ENCODE measurements at places on chromosomes 2 and 18.
A peak's percentile ranks its signal among the peaks of the same experiment; 100 is the strongest.

GRCh38 chr2:99520195-99520594 lies 30.4 kb upstream of the REV1 start:
- DNase-seq = no peak

- no peak for DNase-seq
Measured at GRCh38 chr2:1621501-1621900, 122.8 kb downstream of the PXDN start.

DNA sequence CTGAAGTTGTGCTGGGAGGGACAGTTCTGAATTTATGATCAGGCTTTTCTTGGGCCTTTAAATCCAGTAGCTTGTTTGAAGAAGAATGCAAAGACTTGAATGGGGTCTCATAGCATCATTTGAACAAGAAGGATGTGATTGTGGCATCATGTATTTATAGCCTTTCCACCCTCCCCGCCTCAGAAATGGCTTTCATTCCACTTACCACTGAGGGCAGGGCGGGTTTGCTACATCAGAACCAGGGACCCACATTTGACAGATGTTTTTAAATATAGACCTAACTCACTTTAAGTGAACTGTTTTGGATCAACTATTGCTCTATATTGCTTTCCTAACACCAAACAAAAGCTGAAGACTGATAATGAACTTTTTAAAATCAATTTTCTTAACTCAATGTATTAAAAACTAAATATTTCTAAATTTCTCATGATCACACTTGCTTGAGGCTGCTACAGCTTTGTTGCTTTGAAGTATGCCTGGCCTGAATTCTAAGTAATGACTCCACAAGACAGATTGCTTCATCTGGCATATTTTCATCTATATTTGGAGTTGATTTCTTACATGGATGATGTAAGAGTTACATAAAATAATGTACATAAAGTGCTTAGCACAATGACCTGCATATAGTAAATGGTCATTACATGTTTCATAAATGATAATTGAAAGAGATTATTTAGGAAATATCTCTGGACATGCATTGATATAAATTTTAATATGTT lies 1552.9 kb upstream of the SLC39A10 start:
- DNase-seq = no peak

DNA sequence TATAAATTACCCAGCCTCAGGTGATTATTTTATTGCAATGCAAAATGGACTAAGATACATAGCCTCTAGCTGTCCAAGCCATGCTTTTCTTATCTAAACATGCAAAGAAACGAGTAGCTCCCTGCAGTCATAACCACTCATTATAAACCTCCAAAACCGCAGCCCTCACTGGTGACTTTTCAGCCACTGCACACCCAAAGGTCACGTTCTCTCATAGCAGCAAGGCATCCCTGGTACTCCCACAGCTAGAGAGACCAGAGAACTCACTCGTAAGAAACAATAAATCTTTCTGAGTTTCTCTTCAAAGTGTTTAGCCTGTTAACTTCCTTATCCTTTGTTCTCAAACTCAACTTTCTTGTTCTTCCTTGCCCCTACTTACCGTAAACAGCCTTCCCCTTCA lies 28.5 kb upstream of the RALBP1 start:
- no peak for DNase-seq

GRCh38 chr2:199219551-199219950 lies 238.2 kb downstream of the SATB2 start:
- no peak for DNase-seq

DNA sequence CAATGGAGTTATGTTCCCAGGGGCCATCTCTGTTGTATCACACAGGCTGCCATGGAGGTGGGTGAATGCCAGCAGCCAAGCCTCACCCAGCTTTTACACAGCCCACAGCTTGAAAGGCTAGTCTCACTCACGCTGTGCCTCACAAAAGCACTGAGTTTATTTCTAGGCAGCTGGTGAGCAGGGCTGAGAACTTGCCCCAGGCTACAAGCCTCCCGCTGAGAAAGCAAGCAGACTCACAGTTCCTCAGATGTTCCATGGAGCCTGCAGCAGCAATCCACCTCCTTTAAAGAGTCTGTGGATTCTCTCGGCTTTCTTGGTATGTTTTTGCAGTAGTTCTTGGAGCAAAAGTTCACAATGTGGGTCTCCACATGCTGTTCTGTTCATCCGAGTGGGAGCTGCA lies 40.9 kb upstream of the ALKAL2 start:
- no peak for DNase-seq

GRCh38 chr2:32632089-32632488 lies 4.2 kb downstream of the TTC27 start:
- DNase-seq = no peak

GRCh38 chr2:200466425-200467418 lies 43.1 kb downstream of the KCTD18 start:
- no peak for DNase-seq

- no peak for DNase-seq
Measured at GRCh38 chr2:48109491-48110204, 203.3 kb upstream of the FBXO11 start.

DNA sequence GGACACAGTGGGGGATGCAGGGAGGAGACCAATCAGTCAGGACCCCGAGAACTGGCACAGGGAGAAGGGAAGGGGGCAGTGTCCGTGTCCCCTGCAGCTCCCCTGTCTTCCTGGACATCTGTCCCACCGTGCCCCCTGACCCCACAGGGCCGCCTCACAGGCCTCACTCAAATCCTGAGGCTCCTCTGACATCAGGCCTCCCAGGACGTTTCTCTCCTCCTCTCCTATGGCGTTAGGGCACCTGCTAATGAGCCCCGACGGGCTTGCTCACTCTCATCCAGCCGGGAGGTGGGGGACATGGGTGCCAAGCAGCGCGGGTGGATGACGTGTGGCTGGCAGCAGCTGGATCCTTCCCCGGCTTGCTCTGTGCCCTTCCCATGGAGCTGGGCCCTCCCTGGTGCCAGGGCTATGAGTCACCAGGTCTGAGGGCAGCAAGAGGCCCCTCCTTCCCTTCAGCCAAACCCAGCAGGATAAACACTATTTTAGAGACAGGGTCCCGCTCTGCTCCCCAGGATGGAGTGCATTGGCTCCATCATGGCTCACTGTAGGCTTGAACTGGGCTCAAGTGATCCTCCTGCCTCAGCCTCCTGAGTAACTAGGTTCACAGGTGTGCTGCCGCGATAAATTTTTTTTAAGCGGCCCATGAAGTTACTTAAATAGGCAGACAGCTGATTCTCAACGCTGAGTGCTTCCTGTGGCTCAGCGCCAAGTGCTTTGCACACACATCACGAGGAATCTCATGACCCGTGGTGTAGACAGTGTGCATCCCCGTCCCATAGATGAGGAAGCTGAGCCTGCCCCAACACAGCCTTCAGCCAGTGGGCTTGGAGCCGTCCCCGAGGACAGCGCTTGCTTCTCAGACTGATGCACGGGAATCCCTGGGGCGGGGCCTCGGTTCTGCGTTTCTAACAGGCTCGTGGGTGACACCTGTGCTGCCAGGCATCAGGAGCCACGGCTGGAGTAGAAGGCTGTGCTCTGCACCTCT lies 64.5 kb upstream of the HDAC4 start:
- DNase-seq = no peak

DNA sequence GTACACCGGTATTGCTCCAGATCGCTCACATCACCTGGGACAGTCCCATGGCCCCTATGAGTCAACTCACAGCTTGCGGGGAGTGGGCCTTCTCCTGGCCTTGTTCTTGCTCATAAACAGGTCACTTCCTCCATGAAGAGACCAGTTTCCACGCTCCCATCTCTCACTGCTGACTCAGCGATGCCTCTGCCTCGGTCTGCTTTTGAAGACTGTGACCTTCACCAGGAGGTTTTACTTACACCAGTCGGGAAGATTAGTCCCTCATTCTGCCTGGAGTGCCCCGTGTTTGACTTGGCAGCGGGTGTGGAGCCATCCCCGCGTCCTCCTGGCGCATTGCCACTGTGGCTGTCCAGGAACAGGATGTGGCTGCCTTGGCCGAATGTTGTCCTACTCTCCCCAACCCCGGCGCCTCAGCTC lies 159.8 kb downstream of the RHBDD1 start:
- no peak for DNase-seq

GRCh38 chr18:76914314-76914713 lies 92.0 kb downstream of the ZNF236 start:
- no peak for DNase-seq

DNA sequence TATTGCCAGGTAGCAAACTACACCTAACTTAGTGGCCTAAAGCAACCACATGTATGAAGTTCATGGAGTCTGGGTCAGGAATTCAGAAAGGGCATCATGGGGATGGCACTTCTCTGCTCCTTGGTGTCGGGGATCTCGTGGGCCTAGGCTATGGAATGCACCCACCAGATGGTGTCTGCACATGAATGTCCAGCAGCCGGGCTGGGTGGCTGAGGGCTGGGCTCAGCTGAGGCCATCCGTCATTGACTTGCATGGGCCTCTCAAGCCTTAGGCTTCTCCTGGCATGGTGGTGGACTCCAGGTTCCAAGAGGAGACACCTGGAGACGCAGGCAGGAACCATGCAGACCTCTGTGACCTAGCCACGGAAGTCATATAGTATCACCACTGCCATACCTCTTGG lies 26.0 kb upstream of the RPL31 start:
- no peak for DNase-seq

- DNase-seq = no peak
Measured at GRCh38 chr2:241116606-241117560, 14.8 kb upstream of the MTERF4 start.

GRCh38 chr2:67954093-67954748 lies 108.6 kb downstream of the C1D start:
- no peak for DNase-seq

GRCh38 chr2:241818229-241818942 lies 9.4 kb downstream of the NEU4 start:
- peak; percentile 11 for DNase-seq

GRCh38 chr2:20291846-20292408 lies 58.7 kb downstream of the PUM2 start:
- no peak for DNase-seq

DNA sequence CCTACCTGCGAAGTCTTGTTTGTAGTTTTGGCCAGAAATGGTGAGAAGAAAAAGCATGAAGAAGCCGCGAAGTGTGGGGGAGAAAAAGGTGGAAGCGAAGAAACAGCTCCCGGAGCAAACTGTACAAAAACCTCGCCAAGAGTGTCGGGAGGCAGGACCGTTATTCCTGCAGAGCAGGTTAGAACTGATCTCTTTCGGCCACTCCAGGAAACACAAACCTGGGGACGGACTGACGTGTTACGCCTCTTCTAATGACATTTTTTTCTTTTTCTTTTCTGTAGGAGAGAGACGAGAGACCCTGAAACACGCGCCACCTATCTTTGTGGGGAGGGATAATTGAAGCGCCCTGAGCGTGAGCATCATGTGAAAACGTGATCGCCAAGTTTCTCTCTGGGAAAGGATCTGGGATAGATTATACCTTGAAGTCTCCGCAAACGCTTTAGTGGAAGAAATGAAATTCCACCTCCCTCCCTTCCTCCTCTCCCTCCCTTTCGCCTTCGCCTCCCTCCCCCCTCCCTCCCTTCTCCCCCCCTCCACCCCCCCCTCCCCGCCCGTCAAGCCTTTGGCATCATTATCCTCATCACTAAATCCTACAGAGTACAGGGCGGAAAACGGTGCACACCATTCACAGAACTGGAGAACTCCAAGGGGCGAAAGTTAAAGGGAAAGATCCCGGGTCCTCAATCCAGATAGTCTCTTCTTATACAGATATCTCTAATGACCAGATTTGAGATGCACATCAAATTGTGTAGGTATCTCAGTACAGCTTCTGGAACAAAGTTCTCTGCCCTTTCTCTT lies at the start of gene ZEB2:
Gene ZEB2 (minus strand): TSS at position 186 of the 798 bp plus-strand sequence. CDS start 2,769 bp downstream, outside the sequence.
- no peak for DNase-seq

GRCh38 chr2:85405201-85406059 lies 4.7 kb downstream of the CAPG start:
- no peak for DNase-seq

DNA sequence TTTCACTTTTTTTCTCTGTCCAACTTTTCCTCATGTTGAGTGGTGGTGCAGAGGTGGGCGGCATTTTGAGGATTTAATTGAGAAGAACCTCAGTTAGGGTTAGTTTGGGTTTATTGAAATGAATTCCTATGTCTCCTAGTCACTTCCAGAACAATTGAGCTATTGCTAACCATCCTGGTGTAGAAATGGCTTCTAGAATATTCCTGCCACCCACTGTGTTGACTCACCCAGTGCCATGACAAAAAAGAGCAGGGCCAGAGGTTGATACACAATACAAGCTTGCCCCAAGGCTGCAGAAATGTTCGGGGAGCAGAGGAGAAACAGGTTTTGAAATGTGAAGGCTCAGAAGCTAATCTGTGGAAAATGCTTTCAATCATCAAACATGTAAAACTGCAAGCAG lies 167.1 kb upstream of the TRIB2 start:
- no peak for DNase-seq

DNA sequence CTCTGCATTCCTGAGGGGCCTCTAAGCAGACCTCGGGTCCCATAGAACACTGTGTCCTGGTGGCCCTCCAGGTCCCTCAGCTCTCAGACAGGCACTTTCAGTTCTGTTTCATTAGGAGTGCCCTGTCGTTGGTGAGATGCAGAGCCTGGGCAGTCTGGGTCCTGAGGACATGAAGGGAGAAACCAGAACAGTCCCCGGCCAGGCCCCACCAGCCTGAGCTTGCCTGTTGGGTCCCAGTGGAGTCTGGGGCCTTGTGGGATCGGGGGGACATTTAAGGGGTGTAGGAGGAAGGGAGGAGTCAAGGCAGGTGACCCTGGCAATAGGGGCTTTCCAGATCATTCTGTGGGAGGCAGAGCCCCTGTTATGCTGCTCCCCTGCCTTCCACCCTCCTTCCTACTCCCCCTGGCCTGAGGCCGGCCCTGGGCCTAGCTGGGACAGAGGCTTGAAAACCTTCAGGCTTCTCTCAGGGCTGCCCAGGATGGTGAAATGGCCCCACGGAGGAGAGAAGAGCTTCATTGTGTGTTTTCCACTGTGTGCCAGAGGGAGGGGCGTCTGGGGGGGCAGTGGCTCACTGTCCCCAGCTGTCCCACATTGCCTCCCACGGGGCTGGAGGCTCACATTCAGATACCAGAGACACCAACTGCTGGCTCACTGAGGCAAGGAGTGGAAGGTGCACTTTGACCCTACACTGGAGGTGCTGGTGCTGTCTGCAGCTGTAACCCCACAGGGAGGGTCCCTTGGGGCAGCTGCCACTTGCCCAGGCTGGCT lies 26.6 kb upstream of the CATIP start:
- DNase-seq = no peak

DNA sequence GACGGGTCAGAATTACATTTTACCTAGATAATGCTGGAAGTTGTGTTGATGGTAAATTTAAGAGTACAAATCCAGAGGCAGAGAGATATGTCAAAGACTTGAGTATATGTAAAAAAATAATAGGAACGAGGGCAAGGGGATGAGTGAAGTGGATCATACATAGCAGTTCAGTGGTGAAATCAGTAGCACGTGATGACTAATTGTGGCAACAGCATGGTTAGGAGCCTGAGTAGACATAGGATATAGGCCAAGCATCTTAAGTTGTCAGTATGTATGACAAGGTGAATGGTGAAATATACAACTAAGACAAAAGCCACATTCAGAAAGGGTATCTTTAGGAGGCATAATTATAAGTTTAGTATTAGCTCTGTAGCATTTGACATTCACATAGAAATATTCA lies 826.5 kb upstream of the PIK3C3 start:
- no peak for DNase-seq
